Cerebellar nuclear complex (tissue), 1 donor: ENCODE measurements at places on chromosomes 5 and 9.

- no peak for DNase-seq
Measured at GRCh38 chr5:42858031-42858643, 46.4 kb upstream of the SELENOP start.

DNA sequence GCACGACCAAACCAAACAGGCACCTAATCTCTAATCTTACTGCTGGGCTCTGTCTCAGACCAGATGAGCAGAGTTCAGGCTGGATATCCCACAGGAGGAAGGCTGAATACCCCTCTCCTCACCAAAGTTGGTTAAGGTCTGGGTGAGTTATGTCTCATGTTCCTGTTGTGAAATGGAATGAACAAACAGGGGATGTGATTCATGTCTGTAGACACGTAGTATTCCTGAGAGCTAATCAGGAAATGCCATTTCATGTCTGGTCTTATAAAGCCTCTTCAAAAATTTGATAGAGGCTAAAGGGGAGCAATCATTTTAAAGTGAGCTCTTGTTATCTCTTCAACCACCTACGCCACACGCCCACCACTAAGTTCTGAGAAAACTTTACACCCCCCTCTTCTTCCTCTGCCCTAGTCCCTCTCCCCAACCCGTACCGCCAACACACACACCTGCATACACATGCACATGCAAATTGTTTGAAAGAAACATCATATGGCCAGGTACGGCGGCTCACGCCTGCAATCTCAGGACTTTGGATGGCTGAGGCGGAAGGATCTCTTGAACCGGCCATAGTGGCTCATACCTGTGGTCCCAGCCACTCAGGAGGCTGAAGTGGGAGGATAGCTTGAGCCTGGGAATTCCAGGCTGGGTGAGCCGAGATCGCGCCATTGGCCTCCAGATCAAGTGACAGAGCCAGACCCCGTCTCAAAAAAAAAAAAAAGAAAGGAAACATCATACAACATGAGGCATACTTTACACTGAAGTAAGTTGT lies 69.8 kb upstream of the RAI14 start:
- no peak for DNase-seq

DNA sequence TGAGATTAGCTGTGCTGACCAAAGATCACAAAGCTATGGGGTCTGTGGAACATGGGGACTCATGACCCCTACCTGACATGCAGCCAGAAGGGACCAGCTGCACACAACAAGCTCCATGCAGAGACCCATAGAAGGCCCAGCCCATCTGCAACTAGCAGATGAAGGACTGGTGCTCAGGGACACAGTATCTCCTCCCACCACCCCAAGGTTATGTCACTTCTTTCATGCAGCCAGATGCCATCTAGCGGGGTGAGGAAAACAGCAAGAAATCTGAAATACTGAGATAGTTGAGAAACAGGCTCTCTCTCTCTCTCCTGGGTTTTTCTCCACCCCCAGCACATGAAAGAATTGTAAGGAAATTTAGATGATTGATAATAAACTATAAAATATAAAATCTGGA lies 161.3 kb upstream of the DAPK1 start:
- DNase-seq: no peak

- DNase-seq: no peak
Measured at GRCh38 chr9:132768932-132769905, 99.0 kb downstream of the GTF3C4 start.

- DNase-seq: no peak
Measured at GRCh38 chr9:118419676-118420075, 715.5 kb downstream of the TLR4 start.

GRCh38 chr5:170622933-170623332 lies 119.1 kb downstream of the KCNIP1 start:
- DNase-seq: no peak

DNA sequence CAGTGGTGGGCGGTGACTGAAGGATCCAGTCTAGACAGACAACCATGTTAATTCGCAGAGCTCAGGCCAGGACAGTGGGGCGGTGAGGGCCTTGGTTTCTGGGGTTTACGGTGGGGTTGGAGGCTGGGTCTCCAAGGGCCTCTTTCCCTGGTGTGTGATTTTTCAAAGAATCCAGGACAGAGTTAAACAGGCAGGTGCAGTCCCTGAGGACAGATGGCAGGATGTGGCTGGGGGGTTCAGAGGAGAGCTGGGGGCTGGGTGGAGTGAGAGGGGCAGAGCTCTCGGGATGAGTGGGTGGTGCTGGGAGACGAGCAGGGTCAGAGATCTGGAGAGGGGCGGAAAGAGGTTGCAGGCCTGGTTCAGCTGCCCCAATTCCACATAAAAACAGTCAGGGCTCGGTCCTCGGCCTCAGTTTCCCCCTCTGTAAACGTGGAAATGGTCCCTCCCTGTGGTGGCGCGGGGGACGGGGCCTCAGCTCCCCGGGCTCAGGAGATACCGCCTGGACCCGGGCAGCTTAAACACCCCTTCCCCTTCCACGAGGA lies 145.9 kb downstream of the GAPVD1 start:
- no peak for DNase-seq

DNA sequence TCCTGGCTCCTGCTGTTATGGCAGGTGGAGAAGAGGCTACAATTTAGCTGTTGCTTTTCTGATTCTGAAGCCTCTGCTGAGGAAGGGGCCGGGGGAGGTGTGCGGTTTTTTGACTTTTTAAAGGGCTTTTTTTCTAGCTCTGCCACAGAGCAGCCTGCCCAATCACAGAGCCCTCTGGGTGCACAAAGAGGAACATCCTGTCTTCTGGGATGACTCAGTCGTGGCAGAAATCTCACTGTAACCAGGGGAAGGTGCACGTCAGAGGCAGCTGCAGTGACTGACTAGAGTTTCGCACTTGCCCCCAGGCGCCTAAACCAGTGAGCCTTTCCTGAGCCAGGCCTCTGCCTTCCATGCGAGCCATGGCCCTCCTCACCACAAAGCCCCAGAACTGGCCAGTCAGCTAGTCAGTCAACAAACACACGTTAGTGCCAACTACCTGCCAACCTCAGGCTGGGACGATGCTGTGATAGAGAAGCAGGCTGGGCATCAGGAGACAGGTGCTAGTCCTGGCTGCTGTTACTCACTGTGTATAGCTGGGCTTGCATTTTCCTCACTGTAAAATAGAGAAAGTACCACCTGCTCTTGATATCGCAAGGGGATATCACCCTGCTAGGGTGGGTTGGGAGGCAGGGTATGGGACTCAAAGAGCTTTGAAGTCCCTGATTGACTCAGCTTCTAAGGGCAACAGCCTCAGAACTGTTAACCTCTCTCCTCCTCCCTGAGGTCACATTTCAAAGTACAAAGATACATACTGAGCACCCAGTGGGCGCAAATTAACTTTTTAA lies 2.2 kb downstream of the AKNA start:
- DNase-seq: no peak

DNA sequence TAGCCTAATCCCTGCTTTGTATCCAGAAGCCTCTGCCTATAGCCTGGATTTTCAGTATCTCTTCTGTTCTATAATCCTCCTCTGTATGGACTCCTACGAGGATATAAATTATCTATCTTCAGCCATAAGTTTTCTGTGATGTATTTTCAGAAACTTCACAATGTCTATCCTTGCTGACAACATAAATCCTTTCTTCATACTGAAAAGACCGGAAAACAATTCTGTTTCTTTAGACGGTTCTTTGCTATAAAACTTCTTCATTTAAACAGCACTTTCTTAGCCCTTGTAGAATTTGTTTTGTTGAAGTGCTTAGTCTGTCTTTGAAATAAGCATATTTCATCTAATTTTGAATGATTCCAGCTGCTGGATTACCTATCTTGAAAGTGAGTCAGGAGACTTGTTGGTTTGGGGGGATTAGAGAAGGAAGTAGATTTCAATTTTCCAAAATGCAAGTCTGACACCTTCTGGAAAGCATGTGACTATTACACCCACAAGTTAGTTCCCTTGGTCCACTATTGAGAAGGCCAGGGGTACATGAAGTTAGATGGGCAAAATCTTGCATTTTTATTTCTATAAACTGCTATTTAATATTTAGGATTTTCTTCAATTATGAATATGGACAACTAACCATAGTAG lies 96.3 kb upstream of the RANBP3L start:
- DNase-seq: no peak

DNA sequence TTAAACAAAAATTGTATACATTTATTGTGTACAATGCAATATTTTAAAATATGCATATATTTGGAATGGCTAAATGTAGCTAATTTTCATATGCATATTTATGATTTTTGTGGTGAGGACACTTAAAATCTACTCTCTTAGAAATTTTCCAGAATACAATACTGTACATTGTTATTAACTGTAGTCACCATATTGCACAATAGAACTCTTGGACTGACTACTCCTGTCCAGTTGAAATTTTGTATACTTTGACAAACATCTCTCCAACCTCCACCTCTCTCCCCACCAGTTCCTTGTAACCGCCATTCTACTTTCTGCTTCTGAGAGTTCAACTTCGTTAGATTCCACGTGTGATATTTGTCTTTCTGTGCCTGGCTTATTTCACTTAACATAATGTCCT lies 49.2 kb upstream of the TAF11L2 start:
- DNase-seq: no peak

DNA sequence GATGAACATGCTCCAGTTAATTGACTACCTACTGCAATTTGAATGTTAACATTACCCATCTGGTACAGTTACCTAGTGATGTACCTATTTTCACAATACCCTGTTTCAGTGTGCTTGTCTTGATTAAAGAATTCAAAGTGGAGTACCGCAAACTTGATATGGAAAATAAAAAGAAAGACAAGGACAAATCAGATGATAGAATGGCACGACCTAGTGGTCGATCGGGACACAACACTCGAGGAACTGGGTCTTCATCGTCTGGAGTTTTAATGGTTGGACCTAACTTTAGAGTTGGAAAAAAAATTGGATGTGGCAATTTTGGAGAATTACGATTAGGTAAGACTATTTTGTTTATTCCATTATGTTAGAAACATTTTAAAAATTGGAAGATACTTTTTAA lies 33.5 kb downstream of the CSNK1G3 start:
- no peak for DNase-seq

DNA sequence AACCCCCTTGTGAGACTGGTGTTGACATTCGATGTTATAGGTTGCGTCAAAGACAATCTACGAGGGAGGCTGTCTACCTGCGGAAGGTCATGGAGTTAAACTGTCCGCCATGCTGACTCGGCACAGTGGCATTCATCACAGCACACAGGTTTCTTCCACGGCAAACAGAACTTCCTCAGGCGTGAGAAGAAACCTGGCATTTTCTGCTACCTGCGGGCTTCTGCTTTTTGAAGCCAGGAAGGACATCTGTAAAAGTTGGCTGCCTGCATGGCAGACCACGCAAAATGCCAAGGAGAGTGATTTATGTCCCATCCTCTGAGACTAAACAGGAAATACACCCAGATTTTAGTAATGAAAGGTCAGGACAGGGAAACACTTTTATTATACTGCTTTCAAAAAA lies 809.8 kb upstream of the NUDT12 start:
- DNase-seq: no peak

DNA sequence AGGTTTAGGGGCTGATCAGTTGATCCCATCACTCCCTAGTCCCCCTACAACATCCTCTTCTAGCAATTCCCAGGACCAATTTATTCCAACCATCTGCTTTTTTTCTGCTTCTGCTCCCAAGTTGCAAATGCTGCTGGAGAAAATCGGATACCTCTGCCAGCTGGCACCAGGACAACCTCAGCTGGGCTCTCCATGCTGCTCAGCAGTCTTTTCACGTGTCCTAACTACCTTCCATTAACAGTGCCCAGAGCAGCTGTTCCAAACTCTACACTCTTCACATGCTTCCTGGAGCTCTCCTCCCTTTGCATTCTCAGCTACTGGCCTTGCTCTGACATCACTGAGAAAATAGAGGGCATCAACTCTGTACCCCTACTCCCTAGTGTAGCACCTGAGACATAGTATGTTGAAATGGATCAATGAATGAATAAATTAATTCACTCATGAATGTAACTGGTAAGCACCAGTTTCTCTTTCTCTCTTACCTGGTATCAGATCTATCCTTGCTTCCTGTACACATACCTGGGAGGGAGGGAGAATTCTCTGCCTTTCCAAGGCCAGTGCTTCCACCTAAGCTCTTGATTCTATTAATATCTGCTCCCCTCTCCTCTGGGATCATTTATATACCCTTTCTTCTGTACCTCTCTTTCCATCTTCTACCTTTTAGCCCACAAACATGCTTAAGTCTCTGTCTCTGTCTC lies 191.0 kb downstream of the RAB3C start:
- no peak for DNase-seq

- no peak for DNase-seq
Measured at GRCh38 chr9:81879501-81879916, 48.7 kb upstream of the SPATA31D4 start.

- DNase-seq: no peak
Measured at GRCh38 chr5:93331863-93332262, 249.2 kb downstream of the NR2F1-AS1 start.

DNA sequence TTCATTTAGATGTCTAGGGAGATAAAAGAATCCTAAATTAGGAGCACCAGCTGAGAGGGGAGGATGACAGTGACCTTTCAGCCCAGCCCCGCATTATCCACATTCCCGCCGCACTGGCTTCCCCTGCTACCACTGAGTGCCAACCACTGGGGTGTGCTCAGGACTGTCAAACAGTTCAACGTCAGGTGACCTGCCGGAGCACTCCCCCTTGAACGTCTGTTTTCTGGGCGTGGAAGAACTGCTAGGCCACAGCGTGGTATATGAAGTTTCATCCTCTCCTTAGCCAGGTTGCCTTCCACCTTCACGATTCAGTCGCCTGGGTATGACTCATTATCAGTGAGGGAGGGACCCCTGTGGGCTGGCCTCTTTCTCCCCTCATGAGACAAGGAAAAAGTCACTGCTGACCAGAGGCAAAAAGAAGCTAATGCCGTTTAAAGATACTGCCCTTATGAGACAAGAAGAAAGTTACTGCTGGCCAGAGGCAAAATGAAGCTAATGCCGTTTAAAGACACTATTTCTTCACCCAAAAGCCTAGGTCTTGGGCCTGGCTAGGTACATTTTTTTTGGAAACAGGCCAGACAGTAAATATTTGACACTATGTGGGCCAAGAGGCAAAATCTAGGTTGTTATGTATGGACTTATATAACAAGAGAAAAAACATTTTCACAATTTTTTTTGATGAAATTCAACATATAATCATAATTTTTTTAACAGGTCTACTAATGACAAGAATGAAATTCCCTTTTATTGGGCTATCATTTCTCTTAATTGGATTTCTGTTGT lies 4.6 kb downstream of the NMRK1 start:
- peak; percentile 40 for DNase-seq

GRCh38 chr9:124257844-124258606 lies at the start of gene NEK6:
Gene NEK6, plus strand, starts transcription at chr9:124257949. Its CDS starts 44,016 bp downstream, at chr9:124301965.
- DNase-seq: no peak

DNA sequence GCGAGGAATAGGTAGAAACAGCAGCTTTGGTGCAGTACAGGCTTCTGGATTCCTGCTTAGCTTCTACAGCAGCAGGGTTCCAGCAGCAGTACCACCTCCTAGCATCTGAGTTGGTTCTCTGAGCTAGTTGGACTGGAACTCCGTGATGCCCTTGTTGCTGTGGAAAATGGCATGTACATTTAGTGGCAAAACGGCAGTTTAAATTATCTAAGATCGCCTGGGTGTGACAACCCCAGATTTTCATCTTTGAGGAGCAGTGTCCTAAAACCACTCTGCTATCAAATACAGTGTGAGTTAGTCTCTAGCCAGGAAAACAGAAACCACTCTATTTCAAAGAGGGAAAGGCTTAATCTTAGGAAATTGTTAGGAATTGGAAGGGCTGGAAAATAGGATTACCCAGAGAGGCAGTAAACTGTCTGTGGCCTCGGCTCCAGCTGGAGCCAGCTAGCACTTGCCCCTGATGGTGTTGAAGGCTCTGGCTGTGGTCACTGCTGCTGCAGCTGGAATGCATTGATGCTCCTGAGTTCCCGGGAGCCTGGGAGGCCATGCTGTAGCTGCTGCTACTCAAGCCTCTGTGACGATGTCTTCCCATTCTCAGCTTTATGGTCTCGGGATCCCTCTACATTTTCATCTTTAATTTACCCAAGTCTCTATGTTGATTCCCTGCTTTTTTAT lies 29.4 kb downstream of the RAD23B start:
- no peak for DNase-seq
